Cerebellar cortex (tissue), 1 donor: ENCODE measurements at places on chromosomes 6 and 20.

DNA sequence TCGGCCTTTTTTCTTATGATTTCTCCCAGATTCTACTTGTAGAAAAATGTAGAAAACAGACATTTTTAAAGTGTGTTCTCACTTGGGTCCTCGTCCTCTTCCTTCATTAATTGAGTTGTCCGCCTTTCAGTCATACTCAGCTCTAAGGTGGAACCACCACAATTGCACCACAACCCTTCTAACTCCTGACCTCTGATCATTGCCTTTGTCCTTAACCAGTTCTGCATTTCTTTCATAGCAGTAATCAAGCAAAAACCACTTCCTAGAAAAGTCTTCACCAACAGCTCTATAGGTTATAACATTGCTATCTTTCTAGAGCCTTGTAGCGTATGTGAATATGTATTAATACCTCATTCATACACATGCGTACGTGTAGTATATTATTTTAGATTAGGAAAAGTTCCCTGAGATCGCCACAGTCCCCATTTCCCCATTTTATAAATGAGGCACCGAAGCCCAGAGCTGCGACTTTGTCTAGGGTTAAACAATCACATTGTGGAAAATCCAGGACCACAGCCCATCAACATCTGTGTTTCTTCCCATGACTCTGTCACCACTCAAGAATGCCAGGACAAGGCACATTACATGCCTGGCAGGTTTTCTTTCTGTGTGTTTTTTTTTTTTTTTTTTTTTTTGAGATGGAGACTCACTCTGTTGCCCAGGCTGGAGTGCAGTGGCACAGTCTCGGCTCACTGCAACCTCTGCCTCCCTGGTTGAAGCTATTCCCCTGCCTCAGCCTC lies 175.5 kb downstream of the BTBD3 start:
- DNase-seq = no peak

DNA sequence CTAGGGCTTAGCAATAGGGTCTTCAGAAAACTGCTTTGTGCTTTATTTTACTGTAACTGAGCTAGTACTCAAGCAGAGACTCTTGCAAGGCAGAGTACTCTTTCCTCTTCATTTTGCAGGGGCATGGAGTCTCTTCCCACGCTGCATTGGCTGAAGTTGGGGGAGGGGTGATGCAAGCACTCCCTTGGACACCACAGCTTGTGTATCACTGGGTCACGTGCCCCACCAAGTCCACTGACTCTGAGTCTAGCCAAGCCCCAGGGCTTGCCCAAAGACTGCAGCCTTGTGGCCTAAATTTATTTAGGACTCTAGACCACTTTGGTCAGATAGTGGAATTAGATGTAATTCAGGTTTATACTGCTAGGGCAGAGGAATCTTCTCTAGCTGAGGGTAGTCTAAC lies 1075.0 kb upstream of the ADGRB3 start:
- no peak for DNase-seq

- DNase-seq = no peak
Observed at GRCh38 chr20:24194143-24194542, 205.6 kb upstream of the GGTLC1 start.

DNA sequence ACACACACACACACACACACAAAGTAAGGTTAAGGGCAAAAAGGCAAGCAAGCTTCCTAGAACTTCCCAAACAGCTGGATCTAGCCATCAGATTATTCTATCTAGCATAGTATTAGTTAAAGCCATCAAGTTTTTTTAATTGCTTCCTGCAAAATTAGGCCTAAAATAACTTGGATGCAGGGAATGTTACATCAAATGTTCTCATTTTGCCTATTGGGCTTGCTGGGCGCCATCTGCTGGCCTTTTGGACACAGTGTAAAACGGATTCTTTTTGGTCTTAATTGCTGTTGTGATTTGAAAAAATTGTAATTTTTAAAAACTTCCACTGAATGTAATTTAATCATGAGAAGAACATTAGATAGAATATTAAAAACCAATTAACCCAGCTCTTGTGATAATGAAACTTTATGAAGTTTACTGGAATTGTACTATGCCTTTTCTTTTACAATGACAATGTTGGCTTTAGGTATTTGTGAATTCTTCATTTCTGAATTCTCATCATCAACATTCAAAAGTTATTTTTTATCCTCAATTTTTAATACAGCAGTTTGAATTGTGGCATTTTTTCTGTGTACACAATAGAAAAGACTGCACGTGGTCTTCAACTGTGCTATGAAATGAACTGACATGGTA lies 6.8 kb downstream of the MKKS start:
- peak; percentile 79 for DNase-seq

DNA sequence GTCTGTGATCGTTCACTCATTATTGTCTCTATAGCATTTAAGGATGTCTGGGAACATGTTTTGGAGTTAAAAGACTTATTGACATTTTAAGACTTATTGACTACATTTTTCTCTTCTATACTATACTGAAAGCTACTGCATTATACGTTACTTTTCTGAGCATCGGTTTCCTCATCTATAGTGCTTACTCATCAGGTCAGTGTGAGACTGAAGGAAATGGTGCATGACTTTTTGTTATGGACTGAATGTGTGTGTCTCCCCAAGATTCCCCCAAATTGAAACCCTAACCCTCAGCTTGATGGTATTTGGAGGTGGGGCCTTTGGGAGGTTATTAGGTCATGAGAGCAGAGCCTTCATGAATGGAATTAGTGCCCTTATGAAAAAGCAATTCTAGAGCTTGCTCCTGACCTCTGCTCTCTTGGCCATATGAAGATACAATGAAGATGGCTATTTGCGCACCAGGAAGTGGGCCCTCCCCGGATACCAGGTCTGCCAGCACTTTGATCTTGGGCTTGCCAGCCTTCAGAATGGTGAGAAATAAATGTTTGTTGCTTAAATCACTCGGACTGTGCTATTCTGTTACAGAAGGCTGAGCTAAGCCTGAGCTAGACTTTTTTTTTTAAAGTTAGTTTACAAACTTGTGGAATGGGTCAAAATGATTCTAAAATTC lies 243.7 kb upstream of the RREB1 start:
- DNase-seq = no peak

DNA sequence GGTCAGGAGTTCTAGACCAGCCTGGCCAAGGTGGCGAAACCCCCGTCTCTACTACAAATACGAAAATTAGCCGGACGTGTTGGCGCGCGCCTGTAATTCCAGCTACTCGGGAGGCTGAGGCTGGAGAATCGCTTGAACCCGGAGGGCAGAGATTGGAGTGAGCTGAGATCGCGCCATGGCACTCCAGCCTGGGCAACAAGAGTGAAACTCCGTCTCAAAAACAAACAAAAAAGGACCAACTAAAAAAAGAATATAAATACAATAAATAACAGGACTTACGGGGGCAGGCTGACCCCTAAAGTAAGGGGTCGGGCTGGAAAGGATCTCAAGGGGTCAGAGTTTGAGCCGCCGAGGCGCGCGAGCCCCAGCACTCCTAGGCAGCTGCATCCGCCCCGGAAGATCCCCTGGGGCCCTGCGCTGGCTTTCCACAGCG lies 509 bp upstream of the TPD52L2 start:
- DNase-seq = no peak

- no peak for DNase-seq
Observed at GRCh38 chr6:165630544-165630953, 32.5 kb downstream of the PDE10A start.

- no peak for DNase-seq
Observed at GRCh38 chr6:39426073-39426456, 103.6 kb upstream of the KCNK16 start.

DNA sequence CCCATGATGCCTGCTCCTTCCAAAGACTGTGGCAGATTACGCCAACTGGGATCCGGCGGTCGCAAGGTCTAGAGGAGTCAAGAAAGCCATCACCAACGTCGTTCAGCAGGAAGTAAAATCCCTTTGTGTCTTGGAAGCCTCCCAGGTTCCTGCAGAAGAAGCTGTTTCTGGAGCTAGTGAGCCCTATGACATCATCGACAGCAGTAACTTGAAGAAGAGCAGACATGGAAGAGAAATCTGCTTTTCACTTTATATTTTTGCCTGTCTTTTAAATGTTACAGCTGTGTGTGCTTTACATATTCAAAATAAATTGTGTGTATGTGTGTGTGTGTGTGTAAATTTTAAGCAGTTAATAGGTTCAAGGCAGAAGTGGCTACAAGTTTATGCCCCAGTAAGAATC lies 7.4 kb upstream of the OR2H2 start:
- DNase-seq = no peak

GRCh38 chr20:728256-728944 lies 39.9 kb downstream of the SLC52A3 start:
- DNase-seq = peak; percentile 56

DNA sequence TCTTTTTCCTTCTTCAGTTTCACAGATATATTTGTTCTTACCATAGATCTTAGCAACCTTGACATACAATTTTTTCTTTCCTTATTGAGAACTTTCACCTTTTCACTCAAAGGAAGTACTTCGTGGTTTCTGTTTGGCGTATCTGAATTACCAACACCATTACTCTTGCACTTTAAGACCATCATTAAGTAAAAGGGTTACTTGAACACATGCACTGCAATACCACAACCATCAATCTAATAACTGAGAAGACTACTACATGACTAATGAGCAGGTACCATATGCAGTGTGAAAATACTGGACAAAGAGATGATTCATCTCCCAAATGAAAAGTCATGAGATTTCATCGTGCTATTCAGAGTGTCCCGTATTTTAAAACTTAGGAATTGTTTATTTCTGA lies 21.7 kb upstream of the SENP6 start:
- DNase-seq = no peak

DNA sequence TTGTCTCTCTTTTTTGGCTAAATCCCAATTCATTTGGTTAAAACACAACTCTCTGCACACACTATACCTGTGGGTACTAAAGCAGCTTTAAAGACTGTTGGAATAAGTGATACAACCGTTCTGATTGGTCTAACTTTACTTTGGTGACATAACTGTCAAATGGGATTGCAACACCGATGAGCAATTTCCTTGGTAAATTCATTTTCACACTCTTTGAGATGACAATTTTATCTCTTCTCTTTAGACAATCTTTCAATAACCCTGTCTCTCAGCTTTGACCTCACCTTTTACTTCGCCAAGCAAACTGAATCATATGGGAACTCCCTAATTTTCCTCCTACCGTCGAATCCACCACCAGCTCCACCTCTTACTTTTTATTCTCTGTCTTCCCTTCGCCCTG lies 60.8 kb downstream of the ECT2L start:
- DNase-seq = no peak

GRCh38 chr6:9370480-9370879 lies 935.1 kb upstream of the SLC35B3 start:
- no peak for DNase-seq

DNA sequence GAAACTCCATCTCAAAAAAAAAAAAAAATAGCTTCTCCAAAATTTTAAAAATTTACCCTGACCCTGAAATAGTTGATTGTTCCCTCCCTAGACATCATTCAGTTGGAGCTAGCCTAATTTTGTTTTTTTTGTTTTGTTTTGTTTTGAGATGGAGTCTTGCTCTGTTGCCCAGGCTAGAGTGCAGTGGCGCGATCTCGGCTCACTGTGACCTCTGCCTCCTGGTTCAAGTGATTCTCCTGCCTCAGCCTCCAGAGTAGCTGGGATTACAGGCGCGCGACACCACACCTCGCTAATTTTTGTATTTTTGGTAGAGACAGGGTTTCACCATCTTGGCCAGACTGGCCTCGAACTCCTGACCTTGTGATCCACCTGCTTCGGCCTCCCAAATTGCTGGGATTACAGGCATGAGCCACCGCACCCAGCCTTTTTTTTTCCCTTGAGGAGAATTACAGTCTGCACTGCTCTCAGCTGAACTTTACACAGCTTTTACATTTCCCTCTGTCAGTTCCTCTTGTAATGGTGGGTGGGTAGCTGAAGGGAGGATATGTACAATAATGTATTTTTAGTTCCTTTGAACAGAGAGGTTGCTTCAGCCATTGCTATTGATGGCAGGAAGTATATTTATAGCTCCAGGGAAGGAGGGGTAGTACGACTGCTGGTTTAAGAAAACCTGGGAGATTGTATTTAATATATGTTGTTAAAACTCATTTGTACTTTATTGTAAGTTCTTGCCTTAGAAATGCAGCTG lies 27.7 kb downstream of the PTPRA start:
- no peak for DNase-seq

GRCh38 chr6:170295510-170296422 lies 4.9 kb upstream of the DLL1 start:
- DNase-seq = no peak

DNA sequence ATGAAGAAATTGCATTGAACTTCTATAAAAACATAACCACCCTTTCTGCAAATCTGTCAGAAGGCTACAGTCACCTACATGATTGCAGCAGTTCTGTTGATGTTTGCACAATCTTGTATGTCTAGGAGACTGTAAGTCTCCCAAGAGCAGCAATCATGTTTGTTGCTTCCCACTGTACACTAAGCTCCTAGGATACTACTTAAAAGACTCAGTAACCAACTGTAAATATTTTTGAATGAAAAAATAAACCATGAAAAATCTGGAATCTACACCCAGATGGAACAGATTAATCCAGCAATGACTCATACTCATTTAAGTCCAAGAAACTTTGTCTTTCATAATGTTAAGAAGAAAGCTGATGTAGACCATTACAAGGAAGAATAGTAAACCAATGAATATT lies 168.5 kb upstream of the ATXN1 start:
- DNase-seq = no peak

DNA sequence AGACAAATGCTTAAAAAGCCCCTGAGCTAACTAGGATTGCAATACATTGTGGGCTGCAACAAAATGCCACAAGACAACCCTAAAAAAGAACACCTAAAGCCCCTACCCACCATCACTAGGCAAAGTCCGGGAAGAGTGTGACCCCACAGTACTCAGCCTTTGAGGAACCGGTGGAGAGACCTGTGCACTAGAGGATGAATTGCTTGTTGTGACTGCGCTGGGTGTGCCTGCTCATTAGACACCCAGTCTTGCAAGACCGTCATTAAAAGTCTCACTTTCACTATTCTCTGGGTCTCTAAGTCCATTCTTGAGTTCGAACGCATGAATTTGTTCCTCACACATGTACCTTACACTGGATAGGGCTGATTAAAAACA lies 88.7 kb downstream of the JPH2 start:
- DNase-seq = no peak

- DNase-seq = peak; percentile 1
Observed at GRCh38 chr6:51139950-51140385, 321.3 kb downstream of the TFAP2B start.

DNA sequence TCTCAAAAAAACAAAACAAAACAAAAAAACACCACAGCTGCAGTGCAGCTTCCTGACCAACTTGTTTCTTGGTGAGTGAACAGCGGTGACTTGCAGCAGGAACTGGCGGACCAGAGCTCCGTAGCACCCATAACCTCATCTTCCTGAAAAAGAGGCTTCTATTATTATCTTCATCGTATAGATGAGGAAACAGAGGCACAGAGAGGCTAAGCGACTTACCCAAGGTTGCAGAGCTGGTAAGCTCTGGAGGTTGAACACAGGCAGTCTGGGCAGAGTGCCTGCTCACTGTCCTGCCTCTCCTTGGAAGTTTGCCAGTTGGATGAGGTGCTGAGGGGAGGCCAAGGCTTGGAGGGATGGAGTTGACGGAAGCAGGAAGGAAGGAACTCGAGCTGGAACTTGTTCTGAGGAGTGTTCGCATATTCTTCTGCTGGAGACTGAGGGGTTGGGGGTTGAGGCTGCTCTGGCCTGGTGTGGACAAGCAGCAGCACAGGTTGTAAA lies 47.9 kb upstream of the CCDC167 start:
- DNase-seq = no peak

- no peak for DNase-seq
Observed at GRCh38 chr6:11357285-11357684, 124.8 kb upstream of the NEDD9 start.
